ENCODE measurements at places on chromosomes 1 and 21.

DNA sequence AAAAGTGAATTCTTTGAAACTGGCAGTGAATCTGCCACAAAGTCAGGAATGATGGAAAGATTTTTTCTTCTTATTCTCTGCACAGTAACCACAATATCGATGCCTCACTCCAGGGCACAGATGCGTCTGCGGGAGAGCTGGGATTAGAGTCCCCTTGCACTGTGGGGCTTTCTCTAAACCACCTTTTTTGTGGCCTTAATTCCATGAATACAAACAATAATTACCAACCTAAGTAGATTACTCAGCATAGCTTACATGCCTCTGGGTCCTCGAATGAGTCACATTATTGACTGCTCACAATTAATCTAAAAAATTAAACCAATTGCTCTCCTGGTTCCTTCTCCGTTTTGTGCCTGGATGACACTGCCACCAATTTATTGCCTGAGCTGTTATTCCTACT is 125.8 kb downstream of the KAZN start:
- no peak for DNase-seq

DNA sequence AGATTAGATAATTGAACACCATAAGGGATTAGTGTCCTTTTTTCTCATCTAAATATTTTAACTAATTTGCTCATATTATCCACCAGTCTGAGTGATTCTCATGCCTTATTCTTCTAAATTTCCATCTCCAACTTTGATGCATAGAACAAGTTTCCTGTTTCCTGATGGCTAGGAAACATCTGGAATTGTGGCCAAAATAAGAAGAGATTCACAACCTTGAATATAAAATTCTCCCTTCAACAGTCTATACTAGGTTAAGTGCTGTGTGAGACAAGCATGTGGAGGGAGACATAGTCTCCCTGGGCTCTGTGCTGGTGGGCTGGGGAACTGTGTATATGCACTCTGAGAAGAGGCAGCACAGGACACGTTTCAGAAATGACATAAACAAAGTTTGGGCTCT is 21.6 kb upstream of the ROR1 start:
- DNase-seq, result no peak

DNA sequence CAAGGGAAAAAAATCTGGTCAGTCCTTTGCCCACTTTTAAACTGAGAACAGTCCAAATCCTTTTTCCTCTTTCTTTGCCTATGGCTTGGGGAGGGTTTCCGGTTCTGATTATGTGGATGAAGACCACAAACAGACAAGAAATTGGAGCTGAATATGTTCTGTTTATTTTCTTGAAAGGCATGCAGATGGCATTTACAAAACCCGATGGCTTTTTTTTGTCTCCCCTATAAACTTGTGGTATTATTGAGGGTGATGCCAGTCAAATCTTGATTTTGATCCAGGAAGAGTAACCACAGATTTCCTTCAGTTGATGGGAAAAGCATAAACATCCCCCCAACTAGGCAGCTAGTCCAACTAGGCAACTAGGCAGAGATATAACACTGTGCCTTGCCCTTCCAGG is 38.9 kb downstream of the PLPP3 start:
- DNase-seq, result no peak

- DNase-seq, result no peak
Observed at GRCh38 chr1:199163670-199164069, 524.8 kb downstream of the PTPRC start.

DNA sequence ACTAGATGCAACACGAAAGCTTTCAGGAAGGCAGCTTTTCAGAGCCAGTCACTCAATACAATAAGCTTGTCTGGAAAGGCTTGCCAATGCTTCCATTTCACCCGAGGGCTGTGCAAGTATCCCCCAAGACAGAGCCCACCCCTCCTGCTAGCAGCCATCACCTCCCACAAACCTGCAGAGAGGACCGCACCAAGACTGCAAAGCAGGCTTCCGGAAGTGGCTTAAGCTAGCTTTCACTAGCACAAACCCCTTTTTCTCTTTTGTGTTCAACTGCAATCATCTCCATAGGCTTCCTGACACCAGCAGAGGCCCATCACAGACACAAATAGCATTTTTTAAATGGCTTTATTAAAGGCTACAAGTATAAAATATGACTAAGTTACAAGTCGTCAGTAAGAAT is 31.5 kb downstream of the C1orf198 start:
- no peak for DNase-seq

- no peak for DNase-seq
Observed at GRCh38 chr1:32303997-32304622, 12.2 kb downstream of the HDAC1 start.

DNA sequence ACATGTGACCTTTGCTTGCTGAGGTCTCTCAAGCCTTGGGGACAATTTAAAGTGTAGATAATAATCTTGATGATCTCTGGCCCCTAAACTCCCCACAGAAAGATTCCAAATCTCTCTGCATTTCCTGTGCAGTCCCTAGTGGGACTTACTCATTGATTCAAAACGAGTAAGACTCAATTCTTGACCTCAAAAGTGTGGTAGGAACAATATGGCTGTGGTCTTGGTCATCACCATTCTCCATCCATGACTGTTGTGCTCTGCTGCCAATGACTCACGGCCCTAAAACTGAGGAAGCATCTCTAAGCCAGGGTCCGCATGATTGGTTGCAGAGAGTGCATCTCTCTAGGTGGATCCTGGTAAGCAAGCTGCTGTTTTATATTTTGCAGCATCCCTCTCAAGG is 268.0 kb downstream of the PTGER3 start:
- no peak for DNase-seq

DNA sequence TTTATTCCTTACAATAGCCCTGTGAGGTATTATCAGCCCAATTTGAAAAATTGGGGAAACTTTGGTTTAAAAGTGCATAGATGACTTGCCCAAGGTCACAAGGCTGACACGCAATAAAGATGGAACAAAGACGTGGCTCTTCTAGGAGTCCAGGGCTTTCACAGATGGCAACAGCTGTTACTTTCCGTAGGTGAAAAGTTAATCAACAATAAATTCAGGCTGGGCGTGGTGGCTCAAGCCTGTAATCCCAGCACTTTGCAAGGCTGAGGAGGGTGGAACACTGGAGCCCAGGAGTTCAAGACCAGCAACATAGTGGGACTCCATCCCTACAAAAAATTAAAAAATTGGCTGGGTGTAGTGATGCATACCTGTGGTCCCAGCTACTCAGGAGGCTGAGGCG is 87.8 kb upstream of the ATF3 start:
- no peak for DNase-seq

GRCh38 chr1:73593364-73593763 is 604.6 kb downstream of the LRRIQ3 start:
- DNase-seq, result peak; percentile 1

GRCh38 chr1:58249737-58250586 is 296.6 kb downstream of the OMA1 start:
- DNase-seq, result no peak

DNA sequence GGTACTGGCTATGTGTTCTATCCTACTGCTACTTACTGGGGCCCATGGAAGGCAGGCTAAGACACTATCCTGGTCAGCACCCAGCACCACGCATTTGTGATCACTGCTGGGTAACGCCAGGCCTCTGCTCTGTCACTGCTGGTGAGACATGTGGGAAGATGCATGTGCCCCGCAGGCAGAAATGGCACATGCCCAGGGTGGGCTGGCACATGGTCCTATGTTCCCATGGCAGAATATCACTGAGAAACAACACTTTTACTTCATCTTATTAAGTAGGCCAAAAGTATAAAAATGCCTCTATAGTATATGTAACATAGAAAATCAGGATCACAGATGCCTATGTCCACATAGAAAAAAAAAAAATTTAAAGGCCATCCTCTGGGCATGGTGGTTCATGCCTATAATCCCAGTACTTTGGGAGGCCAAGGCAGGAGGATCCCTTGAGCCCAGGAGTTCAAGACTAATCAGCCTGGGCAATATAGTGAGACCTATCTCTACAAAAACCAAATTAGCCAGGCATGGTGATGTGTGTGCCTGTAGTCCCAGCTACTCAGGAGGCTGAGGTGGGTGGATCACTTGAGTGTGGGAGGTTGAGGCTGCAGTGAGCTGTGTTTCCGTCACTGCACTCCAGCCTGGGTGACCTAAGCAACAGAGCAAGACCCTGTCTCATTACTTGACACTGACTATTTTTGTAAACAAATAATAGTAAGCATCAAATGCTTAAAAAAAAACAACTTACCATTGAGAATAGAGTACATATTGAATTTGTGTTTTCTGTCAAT is 11.5 kb downstream of the DDX59 start:
- no peak for DNase-seq

DNA sequence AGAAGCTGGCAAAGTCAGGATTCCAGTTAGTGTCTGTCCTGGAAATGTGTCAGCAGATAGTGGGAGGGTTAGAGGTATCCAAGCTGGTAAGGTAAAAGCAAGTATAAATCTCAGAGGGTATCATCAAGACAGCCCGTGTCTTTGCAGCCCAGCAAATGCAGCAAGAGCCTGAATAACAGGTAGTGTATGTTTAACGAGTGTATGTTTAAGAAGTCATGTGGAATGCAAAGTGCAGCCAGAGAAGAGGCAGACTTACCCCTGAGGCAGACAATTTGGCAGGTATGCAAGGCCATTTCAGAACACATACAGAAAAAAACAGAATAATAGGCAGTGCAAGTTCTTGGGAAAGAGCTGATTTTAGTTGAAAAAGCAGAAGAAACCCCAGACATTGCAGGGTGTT is 411.0 kb upstream of the NEGR1 start:
- DNase-seq, result no peak

GRCh38 chr1:54354899-54355298 is 51.3 kb downstream of the SSBP3 start:
- DNase-seq, result no peak

DNA sequence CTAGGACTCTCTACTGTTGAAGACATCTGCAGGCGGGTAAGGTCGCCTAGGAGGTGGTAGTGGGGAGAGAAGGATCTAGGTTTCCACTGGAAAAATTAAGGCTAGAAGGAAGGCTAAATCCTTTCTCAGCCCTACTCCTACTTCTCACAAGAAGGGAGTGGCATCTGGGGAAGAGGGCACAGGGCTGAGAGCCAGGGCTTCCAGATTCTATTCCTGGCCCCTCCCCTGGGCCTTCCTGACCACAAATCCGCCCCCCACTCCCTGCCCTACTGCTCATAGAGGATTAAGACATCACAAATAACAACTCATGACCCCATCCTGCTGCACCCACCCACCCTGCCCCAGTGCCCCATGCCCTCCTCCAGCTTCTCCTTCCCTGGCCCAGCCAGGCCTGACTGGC is 2.5 kb downstream of the PHLDA3 start:
- DNase-seq, result no peak

DNA sequence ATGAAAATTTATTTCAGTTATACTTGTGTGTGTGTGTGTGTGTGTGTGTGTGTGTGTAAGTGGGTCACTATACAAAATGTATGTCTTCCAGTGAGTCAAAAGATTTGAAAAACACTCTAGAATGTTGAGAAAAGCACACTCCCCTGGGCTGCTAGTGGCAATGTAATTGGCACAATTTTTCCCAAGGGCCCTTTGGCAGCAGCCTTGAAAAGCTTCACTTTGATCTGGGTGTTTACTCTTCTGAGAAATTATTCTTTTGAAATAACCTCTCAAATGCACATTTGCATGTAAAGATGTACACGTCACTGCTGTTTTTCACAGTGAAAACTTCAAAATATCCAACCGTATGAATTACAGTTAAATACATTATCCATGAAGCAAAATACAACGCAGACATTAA is 22.1 kb upstream of the SLC44A3 start:
- DNase-seq, result no peak

DNA sequence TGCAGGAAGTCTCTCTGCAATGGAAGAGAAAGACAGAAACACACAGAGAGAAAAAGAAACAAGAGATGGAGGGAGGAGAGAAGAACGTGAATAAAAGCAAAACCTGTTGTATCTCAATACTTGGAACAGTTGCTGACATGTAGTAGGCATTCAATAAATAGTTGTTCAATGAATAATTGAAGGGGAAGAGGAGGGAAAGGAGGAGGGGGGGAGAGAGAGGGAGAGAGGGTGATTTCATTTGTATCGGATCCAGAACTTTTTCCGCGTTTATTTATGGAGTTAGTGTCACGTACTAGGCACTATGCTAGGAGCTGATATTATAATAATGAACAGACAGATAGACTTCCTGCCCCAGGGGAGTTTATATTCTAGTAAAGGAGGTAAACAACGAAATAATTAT is 144.1 kb downstream of the OMA1 start:
- DNase-seq, result no peak

DNA sequence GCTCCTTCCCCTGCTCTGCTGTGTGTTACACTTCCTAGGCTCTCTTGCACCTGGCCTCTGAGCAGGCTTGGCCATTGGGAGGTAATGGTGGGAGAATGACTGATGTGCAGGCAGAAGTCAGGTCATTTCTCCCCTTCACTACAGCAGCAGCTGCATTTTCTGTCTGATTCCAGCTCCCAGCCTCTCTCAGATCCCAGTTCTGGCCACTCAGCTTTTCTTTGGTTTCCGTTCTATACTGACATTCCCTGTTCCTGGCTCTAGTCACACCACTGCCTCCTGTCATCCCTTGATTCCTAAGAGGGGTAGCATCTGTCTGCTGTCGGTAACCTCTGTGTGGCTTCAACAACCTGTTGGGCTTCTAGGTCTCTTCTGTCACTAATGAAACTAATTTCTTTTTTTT is 127.7 kb upstream of the HOOK1 start:
- no peak for DNase-seq

GRCh38 chr1:22132517-22133235 is 10.2 kb downstream of the WNT4 start:
- DNase-seq, result no peak

- no peak for DNase-seq
Observed at GRCh38 chr1:58572690-58573089, 4.4 kb downstream of the TACSTD2 start.

DNA sequence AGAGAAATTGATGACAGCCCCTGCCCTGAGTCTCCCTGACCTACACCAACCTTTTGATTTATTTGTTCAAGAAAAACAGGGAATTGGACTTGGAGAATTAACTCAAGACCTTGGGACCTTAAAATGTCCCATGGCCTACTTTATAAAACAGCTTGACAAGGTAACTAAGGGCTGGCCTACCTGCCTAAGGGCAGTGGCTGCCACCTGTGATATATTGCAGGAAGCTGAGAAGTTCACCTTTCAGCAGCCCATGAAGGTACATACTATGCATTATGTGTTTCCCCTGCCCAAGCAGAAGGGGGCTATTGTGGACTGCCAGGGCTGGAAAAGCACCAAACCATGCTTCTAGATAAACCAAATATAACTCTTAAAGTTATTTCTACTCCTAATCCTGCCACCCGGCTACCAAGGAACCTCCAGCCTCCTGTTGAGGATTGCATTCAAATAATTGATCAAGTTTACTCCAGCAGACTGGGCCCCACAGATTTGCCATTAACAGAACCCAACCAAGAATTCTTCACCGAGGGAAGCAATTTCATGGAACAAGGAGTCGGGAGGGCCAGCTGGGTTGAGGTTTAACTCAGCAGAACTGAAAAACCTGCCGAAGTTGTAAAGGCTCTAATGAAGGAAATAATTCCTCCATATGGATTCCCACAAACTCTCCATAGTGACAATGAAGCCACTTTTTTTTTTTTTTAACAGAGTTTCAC is 28.2 kb downstream of the LACTBL1 start:
- DNase-seq, result no peak
